Stimulated activated CD8-positive, alpha-beta memory T cell treated with anti-CD3 and anti-CD28 coated beads, Interleukin-7, amount 100 ng/mL, for 1 hour (primary cell): ENCODE measurements at places on chromosomes 6 and 20.

DNA sequence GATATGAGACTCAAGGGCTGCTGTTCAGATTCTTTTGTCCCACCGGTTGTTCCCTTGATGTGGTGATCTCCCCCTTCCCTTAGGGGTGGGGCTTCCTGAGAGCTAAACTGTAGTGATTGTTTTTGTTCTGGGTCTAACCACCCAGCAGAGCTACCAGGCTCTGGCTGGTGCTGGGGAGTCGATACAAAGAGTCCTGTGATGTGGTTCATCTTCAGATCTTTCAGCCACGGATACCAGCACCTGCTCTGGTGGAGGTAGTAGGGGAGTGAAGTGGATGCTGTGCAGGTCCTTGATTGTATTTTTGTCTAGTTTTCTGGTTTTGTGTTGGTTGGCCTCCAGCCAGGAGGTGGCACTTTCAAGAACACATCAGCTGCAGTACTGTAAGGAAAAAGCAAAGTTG is 801.6 kb downstream of the EPHA7 start:
- DNase-seq: no peak

DNA sequence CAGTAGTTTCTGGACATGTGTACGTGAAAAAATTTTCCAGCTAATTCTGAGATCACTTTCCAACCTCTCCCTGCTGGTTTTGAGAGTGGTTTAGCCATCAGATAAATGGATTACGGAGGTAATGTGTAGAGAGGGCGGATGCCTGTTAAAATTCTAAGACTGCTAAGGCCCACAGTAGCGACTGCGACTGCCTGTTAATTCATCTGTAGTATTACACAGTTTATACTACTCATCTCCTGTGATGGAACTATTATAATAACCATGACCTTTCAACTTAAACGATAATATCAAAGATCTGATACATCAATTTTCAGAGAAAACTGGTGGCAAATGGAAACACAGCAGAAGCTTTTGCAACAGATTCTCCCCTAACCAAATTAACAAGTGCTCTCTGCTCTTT is 102.3 kb downstream of the IRF4 start:
- DNase-seq: no peak

- DNase-seq: no peak
These were observed 9.3 kb upstream of the BCAS1 start for GRCh38 chr20:54079652-54080051.

- no peak for DNase-seq
These were observed 20.2 kb upstream of the TNFAIP3 start for GRCh38 chr6:137846772-137847313.

GRCh38 chr6:143482593-143482992 is 28.9 kb downstream of the FUCA2 start:
- no peak for DNase-seq

GRCh38 chr6:57267586-57268293 is 45.6 kb upstream of the RAB23 start:
- DNase-seq: no peak

GRCh38 chr6:156691018-156691417 is 86.2 kb upstream of the ARID1B start:
- DNase-seq: no peak

DNA sequence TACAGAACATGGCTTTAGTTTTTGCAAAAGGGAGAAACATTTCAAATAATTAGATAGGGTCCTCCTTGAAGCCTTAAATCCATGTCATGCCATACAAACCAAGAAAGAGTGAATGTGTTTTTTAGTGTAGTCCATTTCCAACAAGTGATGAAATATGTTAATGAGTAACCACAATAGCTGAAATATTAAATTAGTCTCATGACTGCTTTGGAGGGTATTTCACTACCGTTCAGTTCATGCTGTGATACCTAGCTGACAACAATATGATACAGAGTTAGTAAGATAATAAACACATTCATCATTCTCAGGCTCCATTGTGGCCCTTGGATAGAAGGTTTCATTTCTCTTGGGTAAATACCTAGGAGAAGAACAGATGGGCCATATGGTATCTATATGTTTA is 5.8 kb upstream of the ID4 start:
- DNase-seq: no peak

DNA sequence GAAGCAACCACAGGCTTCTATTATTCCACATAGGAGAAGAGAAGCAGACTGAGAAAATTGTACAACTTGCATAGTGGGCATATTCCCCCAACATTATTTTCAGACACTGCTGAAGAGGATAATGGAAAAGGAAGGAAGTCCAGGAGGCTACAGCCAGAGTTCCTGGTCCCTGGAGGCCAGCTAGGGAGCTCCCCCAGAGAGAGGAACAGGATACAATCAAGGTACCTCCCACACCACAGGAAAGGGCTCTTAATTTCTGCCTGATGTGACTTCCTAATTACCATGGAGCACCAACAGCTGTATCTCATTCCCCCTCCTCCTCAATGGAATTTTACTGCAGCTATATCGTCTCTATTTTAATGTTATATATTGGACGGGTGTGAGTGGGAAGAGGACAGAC is 594.3 kb upstream of the NRSN1 start:
- no peak for DNase-seq

DNA sequence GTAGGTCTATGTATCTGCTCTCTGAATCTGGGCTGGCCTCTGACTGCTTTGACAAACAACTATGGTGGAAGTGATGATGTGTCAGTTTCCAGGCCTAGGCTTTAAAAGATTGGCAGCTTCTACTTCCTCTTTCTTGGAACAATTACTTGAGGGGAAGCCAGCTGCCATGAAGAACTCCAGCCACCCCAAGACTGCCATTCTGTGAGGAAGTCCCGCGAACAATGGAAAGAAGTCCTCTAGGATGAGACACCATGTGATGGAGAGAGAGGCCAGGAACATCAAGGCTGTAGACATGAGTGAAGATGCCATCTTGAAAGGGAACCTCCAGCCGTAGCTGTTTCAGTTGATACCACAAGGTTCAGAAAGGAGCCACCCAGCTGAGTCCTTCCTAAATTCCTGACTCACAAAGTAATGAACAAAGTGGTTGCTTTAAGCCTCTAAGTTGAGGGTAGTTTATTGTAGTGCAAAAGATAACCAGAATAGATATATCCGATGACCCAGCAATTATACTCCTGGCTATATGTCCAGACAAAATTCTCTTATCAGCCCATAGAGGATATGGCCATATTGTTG is 15.3 kb upstream of the TCF15 start:
- no peak for DNase-seq

DNA sequence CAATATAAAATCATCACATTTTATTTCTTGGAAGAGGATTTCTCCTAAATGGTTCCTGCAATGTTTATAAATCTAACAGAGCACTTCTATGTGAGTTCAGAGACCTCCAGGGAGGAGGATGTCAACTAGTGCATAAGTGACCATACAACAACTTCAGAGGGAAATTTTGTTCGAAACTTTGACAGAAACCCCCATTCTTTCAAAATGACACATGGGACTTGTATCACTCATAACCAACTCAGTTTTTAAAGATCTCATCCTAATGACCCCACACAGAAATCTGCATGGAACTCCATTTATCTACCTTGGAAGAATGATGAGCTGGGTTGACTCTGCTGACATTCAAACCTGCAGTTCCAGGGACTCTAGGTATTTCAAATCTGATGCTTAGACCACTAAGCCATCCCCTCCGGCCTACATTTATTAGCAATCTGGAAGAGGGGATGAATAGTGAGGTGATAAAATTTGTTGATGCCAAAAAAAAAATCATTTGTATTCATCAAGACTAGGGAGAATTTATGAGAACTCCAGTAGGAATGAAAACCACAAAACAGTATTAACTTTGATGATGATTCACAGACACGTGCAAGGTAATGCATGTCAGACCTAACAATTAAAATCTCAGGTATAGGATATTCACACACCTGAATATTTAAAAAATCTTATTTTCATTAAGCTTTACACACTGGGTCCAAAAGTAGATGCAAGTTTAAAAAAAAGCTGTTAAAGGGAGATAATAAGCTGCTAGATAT is 153.0 kb downstream of the REV3L start:
- no peak for DNase-seq

- no peak for DNase-seq
These were observed 167.9 kb upstream of the MYLIP start for GRCh38 chr6:15960740-15961634.

- DNase-seq: no peak
These were observed 110.1 kb downstream of the ADTRP start for GRCh38 chr6:11668455-11668854.

- DNase-seq: no peak
These were observed 301.9 kb downstream of the LAMA2 start for GRCh38 chr6:129184808-129185366.

DNA sequence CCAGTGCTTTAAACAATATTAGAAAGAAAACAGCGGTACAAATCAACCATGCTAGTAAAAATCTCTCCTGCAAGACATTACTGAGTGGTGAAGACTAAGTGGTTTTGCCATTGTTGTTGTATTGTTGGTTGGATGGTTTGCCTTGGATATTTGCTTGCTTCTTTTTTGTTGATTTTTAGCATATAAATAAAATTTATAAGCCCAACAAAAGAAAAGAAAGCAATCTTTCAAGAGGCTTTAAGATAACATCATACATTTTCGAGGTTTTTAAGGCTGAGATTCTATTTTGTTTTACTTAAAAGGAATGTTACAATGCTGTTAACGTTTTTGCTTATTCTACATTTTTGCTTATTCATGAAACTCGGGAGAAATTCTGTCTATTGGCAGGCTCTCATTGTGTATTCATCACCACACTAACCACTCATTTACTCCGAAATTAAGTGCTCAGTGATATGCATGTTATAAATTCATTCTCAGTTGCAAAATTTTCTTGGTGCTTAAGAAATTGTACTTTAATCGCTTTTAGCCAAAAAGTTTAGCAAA is 139.1 kb downstream of the LAMA2 start:
- no peak for DNase-seq

GRCh38 chr20:48760403-48760983 is 67.3 kb downstream of the PREX1 start:
- DNase-seq: peak; percentile 55

GRCh38 chr20:52652271-52652670 is 319.9 kb upstream of the TSHZ2 start:
- DNase-seq: no peak

DNA sequence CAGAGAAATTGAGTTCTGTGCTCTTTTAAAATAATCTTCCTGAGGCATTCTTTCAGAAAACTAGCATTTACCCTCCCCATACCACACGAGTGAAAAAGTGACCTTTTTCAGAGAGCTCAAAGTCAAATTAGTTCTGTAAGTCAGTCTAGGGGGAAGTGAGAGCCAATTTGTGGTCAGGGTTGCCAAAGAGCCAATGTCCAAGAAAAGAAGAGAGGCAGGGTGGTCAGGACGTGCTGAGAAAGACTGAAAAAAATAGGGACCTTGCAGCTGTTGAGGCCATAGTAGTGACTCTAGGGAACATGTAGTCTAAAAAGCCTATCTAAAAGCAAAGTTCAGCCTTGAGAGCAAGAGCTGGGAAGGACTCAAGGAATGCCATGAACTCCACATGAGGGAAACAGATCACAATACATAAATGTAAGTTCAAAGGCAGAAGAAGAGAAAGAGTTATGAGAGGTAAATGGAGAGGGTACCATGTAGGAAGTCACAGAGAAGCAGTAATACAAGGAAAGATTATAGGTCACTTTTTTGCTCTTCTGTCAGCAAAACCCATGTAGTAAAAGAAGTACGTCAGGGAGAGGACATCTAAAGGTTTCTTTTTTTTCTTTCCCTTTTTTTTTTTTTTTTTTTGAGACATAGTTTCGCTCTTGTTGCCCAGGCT is 565.1 kb upstream of the FLRT3 start:
- no peak for DNase-seq

DNA sequence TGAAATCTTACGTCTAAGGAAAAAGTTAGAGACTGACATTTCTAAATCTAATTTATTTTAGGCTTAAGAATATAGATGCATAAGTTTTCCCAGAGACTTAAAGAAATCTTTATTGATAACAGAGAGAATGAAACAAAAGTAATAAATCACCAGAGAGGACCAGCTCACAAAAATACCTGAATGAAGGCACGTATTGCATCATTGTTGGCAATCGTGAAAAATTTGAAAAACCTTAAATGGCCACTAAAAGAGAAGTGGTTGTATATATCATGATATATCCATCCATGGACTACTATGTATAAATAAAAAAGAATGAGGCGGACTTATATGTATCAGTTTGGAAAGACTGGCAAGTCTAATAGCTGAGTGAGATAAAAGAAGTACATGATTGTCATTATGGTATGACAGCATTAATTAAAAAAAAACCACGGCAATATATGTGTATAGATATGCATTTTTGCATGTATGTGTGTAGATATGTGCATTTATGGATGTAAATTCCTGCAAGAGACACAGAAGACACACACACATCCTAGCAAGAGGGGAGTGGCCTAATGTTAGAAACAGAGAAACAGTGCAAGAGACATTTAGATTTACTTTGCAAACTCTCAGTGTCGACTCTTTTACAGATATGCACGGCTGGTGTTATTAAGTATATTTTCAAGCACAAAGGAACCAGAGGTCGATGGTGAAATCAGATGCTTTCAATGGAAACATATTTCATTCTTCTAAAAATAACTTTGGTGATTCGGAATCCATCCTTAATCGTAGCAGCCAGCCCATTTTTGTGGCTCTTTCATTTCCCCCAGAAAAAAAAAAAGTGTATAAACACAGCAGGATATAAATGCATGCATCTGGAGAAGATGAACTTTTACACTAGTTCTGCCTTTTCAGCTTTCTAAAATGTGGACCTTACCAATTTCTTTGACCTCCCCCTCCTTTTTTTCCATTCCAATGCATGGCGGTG is 156.1 kb upstream of the SALL4 start:
- no peak for DNase-seq

DNA sequence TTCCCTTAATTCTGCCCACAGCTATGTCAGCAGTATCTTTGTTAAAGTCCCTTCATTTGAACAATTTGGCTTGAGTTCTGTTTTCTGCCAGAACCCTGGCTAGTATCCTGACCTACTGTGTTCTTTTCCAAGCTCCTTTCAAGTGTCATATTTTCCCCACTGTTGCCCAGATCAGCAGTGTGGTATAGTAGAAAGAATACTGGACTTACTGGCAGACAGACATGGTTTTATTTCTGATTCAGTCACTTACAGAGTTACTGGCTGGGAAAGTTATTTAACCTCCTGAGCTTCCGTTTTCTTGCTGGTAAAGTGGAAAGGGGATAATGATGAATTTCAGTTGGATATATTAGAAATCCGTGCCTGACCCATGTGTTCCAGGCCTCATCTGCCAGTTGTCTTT is 39.8 kb upstream of the RAB23 start:
- DNase-seq: no peak

- no peak for DNase-seq
These were observed 127.5 kb downstream of the CEP57L1 start for GRCh38 chr6:109222848-109223247.

- no peak for DNase-seq
These were observed 787 bp upstream of the CARMIL1 start for GRCh38 chr6:25278261-25278913.
